OCI-LY7 (cell line): ENCODE measurements at places on chromosomes 5 and 9. TPM values are rescaled to one million over a fixed set of nuclear protein-coding genes. Genes with fewer than 3 reads are reported as not detected.

- no peak for DNase-seq
These were observed 7.2 kb upstream of the SPOCK1 start for GRCh38 chr5:137506296-137506695.

- peak; percentile 61 for DNase-seq
These were observed 9.6 kb downstream of the STK10 start for GRCh38 chr5:172178301-172178987.

GRCh38 chr5:142080248-142080647 is 28.3 kb upstream of the NDFIP1 start:
- no peak for DNase-seq

- DNase-seq = no peak
These were observed 11.1 kb downstream of the TTC39B start for GRCh38 chr9:15295761-15296405.

LCP2 gene
- total RNA-seq = 2.6 and 3.1 TPM in 2 replicates
